ENCODE measurements at places on chromosomes 5 and 9.

GRCh38 chr9:114107286-114108001 is 8.4 kb upstream of the KIF12 start:
- no peak for DNase-seq

DNA sequence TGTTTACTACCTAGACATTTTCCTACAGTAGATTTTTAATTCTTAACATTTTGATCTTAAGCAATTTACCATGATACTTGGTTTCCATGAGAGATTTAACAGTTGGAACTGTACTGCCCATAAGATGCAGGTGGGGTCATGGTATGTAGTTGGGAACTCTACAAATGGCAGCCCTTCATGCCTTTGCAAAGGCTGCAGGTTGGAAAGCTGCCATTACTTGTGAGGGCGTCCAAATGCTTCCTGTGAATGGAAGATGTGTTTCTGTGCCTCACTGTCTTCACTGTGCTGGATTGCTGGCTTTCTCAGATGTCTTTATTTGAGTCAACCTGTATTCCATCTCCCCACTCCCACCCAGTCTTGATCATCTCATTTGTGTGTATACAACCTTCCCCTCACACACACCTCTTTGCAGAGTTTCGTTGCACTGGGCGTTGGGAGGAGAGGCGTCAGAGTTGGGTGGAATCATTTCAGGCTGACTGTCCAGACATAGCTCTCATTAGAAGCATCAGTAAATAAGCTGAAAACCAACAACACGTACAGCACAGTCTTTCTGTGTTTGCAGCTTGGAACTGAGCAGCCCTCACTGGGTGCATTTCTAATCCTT is 14.8 kb upstream of the ABL1 start:
- no peak for DNase-seq

DNA sequence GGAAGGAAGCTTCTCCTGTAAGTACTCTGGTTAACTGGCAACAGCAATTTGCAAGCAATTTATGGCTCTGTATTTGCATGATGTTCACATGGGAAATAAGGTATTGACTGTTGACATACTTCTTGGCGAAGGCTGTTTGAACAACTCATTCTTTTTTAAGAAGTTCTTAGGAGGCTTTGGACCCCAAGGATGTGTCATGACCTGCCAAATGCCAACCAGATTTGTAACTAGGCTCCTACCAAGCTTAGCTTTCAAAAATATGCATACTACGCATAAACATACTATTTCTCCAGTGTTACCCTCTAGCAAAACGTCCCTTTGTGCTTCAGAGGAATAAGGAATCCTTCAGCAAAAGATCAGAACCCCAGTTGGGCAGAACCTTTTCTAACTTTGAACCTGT is 165.2 kb upstream of the MSX2 start:
- DNase-seq: no peak

DNA sequence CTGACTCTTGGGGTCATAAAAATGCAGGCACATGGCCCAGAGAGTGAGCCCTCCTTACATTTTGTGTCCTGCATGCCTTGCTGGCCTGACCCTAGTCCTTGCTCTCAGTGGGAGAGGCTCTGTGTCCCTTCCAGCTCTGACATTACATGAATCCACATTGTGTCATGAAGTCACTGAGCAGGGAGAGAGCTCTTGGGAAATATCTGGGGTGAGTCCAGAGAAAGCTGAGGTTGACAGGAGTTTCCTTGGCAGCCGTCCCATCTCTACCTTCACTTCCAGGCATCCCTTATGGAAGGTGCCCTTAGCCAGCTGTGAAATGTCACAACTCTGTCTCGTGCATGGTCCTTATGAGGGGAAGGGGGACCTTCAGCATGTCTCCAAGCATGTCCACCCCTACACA is 41.0 kb downstream of the FAT2 start:
- no peak for DNase-seq

- no peak for DNase-seq
Measured at GRCh38 chr5:81820863-81821262, 70.0 kb upstream of the SSBP2 start.

DNA sequence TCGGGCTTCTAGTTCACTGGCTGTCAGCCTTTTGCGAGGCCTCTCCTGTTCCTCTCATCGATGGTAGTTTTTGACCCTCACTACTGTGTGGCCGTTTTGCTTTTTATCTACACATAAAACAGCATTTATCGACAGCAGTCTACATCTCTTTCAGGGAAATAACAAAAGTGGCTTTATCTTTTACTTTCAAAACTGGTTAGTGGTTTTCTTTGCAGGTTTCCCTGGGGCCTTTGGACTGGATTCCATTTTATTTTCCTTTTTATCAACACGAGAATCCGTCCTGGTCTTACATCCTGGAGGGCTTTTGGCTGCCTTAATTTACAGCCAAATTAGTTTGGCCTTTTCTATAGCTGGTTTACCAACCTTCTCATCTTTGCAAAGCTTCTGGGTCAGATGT is 793 bp upstream of the PKD2L2 start:
- DNase-seq: no peak

DNA sequence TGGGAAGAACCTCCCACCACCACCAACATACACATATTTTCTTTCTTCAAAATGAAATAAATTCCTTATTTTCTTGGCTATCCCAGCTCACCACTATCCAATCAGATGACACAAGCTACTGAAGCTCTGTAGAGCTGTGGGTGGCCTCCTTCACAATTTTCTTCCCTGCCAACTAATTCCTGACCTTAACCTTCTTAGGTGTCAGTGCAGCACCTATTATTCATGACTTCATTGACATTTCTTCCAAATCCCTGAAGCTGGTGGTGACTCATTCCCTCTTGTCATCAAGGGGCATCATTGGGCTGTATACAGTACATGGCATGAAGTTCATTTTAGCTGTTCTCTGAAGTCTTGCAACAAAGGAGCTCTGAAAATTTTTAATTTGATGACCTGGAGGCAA is 42.0 kb upstream of the ADRA1B start:
- DNase-seq: no peak

GRCh38 chr9:96619491-96620180 is at the start of gene CDC14B:
Gene CDC14B (minus strand): TSS chr9:96619843. CDS start chr9:96619378, 465 bp downstream.
- DNase-seq: no peak

DNA sequence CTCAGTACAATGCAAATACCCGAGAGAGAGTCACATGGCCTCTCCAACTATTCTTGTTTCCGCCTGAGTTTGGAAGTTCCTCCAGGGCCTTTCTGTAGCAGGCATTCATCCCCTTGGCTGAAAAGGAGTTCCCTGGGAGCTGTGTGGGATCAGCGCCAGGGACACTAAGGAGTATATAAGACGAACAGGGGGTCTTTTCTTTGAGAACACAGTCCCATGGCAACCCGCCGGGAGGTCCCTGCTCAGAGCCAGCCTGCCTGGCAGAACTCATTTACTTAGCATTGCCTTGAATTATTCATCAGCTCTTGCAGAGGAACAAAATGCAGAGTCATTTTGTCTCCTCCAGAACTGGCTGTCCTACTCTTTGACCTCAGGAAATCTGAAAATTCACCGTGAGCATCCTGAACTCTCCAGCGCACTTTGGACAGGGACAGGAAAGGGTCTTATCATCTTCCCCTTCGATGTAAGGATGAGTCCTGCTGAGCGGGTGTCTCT is 120.4 kb upstream of the OSMR start:
- DNase-seq: no peak

- no peak for DNase-seq
Measured at GRCh38 chr5:129664336-129664937, 83.5 kb upstream of the MINAR2 start.

- DNase-seq: no peak
Measured at GRCh38 chr5:39992617-39993202, 567.9 kb upstream of the DAB2 start.
